ENCODE measurements at places on chromosomes 12 and 14.

- DNase-seq, result no peak
Measured at GRCh38 chr14:33586806-33587205, 364.1 kb downstream of the EGLN3 start.

GRCh38 chr12:106648736-106649135, 65.9 kb downstream of the RFX4 start:
- no peak for DNase-seq

DNA sequence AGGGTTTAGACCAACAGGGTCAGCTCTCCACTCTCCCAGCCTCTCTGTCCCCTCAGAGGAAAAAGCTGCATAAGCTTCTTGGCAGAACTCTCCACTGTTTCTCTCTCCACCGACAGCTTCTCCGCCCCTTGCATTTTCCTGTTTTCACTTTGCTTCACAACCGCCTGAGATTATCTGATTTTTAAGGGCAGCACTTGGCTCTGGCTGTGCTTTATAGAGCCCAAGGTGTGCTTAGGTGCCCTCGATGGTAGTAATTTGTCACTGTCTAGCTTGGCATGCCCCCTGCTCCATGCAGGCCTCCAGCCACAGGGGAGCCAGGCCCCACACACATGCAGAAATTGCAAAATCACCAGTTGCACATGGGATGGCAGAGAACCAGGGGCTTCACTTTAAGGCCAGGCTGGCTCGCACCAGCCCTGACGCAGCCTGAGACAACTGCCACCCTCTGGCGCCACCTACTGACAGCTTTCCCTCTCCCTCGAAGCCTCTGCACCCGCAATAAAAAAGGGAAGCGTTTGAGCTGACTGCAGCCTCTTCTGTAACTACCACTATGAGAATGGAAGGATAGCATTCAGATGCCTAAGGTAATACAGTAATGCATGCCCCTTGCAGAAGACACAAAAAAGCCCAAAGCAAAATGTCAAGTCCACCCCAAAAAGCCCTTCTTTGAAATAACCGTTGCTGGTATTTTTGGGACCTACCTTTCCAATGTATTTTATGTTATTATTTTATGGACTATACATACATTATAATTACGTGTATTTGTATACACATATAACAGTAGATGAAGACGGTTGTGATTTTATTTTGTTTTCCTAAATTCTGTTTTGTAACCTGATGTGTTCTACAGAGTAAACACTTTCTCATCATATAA, 32.0 kb upstream of the RIMBP2 start:
- peak; percentile 20 for DNase-seq

- DNase-seq, result no peak
Measured at GRCh38 chr14:89377544-89377943, 39.5 kb downstream of the FOXN3 start.

GRCh38 chr12:2582631-2583030, 212.1 kb upstream of the FKBP4 start:
- DNase-seq, result no peak

GRCh38 chr12:52749827-52750226, 27.3 kb downstream of the KRT76 start:
- no peak for DNase-seq

DNA sequence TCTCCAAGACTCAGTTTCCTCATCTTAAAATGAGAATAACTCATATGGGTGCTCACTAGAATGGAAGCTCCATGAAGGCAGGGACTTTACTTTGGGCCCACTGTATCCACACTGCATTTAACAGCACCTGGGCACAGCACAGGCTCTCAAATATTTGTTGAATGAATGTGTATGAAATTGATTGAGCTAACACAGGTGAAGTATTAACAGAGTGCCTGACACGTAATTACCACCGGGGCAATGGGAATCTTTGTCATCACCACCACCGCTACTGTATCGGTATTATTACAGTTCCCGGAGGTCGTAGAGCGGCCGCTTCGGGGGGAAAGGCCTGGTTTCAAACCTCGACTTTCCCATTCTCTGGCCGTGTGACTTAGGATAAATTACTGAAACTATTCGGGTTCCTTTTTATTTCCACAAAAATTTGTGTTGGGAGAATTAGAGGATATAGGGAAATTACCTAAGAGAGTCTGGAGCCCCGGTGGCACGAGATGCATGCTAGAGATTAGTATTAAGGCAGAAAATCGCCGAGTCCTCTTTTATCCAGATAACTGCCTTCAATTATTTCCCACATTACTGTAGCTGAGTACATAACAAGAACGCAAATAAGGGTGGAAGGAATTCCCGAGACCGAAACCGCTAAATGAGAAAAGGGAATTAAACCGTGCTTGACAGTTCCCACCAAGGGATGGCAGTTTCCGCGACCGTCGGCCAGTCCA, 1.0 kb upstream of the RIC8B start:
- DNase-seq, result no peak

- DNase-seq, result no peak
Measured at GRCh38 chr14:87207756-87208155, 785.2 kb downstream of the GALC start.

- DNase-seq, result no peak
Measured at GRCh38 chr12:26162905-26163304, 32.5 kb upstream of the SSPN start.

DNA sequence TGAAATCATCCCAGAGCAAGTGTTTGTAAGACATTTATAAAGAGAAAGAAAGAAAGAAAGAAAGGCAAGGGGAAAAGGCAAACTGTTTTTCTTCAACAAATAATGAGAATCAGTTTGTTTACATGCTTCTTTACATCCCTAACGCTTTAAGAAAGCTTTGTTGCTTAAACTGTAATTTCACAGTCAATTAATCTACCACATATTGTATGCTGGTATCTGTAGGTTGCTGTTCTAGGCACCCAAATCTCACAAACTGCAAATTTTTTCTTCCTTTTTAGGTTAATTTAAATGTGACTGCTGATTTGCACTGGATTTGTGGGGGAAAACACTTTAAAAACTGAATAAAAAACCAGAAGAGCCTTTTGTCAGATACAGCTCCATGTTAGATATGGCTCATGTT, 384.2 kb downstream of the ATP23 start:
- DNase-seq, result no peak

DNA sequence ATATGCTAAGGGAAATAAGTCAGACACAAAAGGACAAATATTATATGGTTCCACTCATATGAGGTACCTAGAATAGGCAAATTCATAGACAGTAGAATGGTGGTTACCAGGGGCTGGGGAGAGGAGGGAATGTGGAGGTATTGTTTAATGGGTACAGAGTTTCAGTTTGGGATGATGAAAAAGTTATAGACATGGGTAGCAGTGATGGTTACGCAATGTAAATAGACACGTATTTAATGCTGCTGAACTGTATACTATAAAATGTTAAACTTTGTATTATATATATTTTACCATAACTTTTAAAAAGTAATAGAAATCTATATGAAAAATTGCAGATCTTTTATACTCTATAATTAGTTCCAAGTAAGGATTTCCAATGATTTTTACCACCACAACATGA, 71.2 kb downstream of the CDK17 start:
- DNase-seq, result no peak

DNA sequence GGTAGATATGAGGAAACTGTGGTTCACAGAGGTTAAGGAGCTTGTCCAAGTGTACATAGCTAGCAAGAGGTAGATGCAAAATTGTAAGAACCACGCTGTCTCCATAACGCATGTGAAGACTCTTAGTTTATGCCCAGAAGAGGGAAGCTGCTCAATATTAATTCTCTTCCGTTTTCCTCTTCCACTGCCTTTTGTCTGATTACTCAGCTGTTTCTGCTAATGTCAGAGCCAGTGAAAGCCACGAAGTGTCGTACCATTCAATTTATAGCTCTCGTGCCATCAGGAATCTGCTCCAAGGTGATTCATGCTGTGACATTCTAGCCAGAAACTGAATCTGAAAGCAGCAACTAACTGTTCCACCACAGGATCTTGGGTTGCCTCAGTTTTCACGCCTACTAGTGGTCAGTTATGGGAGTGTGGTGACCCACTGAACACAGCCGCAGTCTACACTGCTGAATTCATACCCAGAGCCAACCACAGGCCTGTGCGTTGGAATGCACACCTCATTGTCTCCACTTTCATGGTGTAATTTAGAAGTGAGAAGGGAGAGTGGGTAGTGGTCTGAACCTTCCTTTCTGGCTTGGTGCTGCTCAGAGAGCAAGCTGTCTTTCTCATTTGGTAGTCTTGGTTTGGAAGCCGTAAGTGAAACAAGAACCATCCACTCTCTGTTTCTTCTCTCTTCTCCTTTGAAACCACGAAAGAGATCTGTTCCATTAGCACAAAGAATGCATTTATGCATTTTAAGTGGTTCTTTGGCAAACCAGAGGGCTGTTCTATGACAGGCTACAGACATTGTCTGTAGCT, 74.2 kb upstream of the NAP1L1 start:
- DNase-seq, result peak; percentile 30

DNA sequence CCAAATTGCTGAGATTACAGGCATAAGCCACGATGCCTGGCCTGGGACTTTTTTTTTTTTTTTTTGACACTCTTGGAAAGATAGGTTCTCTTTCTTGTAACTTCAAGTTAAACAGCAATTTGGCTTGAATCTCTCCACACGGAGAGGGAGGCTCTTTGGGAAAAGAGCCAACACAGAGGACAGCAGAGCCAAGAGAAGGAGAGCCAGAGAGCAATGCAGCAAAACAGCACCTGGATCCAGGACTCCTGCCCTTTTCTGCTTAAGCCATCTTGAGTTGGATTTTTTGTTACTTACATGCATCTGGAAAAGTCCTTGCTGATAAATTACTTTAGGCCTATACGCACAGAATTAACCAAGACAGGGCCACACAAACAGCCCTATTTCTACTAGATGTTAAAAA, 176.8 kb downstream of the APAF1 start:
- no peak for DNase-seq

DNA sequence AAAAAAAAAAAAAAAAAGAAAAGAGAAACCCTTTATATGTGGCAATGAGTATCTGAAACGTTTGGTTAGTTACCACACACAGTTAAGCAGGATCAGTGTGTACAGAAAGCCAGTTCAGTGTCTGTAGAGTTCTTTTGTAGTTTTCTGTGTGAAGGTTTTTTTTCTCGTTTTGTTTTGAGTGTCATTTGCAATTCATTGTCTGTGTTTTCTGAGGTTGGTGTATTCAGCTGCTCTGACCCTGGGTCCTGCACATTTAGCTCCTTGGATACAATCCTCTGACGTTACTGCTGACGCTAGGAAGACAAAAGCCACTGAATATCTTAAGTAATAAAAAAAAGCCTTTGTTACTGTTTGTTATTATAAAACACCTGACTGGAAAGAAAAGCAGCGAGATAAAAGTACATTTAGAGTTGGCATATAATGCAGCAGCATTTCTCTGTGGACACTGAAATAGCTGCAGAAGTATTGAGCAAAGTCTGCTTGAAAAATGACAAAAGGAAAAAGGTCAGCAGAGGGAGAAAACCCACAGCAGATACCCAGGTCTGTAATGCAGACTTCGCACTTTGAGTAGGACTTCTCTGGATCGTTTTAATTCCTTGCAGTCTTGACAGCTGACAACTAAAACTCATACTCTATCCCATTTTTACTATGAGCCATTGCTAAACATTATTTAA, 89.0 kb downstream of the POLR3B start:
- no peak for DNase-seq

- no peak for DNase-seq
Measured at GRCh38 chr14:80047761-80048160, 163.5 kb downstream of the DIO2 start.

- DNase-seq, result no peak
Measured at GRCh38 chr12:80087486-80088213, 11.7 kb upstream of the OTOGL start.

DNA sequence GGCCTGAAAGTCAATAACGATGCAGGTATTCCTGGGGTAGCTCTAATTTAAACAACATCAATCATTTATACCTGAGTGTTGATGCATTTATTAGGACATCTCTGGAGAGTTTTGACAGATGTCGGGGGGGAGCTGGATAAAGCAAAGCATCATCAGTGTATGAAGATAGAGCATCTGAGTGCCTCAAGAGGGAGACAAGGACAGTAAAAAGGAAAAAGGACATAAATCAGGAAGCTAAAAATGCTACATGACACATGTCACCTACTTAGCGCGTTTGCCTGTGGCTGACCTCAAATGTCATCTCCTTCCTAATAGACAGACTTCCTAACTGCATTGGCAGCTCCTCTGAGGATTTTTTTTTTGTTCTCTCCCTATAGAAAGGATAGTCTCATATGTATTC, 259.5 kb upstream of the PKP2 start:
- no peak for DNase-seq

DNA sequence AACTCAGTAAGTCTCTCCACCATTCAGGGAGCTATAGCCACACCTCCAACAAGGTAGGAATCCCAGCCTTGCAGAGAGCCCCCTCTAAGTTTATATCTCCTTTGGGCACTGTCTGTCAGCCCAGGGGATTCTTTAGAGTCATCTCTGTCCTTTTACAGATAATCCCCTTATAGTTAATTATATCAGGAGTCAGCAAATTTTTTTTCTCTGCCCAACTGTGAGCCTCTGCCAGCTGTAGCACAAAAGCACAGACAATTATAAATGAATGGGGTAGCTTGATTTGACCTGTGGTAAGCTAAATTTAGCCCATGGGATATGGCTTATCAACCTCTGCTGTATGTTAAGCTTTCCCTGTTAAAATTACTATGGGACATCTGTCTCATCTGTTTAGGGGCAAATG, 8.3 kb downstream of the CEP128 start:
- no peak for DNase-seq

DNA sequence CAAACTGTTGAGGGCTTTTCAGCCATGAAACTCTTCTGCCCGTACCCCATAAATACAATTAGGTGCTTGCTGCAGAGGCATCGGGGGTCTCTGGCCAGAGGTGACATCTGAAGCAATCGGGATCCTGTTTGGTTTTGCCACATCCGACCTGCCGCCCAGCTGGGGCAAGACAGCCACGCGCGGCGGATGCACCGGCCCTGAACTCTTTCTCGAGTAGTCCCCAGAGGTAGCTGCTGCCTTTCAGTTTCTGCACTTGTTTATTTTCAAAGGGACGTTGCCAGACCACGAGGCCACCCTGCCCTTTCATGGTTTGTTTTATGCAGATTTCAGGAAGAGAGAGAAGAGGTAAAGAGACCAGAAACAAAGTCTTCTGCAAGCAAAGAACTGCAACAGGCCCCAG, 10.6 kb upstream of the MLXIP start:
- DNase-seq, result no peak

DNA sequence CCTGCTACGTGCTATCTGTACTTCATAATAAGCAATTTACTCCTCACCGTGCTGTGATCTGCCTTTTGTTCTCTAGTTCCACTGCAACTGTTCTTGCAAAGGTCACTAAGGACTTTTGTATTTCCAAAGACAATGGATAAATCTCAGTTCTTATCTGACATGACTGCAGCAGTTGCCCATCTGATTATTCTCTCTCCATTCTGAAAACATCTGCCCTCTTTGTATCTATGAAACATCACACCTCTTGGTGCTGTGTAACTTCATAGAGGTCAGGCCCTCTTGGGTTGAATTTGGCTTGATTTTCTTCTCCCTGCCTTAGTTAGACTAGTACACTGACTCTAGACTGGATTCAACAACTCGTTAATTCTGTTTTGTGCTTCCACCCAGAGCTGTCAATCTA, 319.6 kb downstream of the BTG1 start:
- DNase-seq, result no peak

All from stimulated activated CD4-positive, alpha-beta T cell treated with anti-CD3 and anti-CD28 coated beads, Interleukin-1b, Interleukin-23, amount 100 ng/mL, for 1 hour (primary cell).